ENCODE measurements at places on chromosomes 1 and 21. TPM values are rescaled to one million over a fixed set of nuclear protein-coding genes. Genes with fewer than 3 reads are reported as not detected.

The ST6GALNAC5 gene
- total RNA-seq, result 0.65 TPM

The C8B gene
- not detected for total RNA-seq

The PDXK gene
- 111 TPM for total RNA-seq

DNA sequence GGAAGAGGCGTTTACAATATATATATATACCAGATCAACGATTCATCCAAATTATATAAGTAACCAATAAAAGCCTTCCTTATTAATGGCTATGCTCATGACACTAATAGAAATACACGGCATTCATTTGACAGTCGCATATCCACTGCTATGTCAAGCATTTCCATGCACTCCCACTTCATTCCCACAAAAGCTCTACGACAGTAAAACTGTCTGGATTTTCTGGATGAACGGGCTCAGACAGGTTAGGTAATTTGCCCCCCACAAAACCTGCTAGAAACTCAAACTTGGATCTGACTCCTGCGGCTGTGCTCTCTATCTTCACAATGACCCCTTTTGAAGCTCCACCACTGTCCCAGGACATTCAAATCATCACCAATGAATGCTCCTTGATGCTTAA lies 11.4 kb downstream of the DNAJC11 start:
- no peak for DNase-seq

DNA sequence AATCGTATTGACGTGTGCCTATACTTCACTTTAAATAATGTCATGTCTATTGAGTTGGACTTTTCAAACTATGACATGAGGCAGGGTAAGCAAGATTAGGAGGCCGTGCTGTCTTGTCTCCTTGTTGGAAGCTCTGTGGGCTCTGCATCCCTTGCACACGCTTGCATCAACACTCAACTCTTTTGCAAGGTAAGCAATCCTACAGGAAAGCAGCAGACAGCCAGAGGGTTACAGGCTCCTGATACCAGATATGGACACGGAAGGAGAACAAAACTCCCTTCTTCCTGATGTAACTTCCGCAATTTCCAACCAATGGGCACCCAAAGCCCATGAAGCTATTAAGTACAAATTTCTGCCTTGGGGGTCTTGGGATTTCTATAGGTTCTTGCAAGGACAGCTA lies 1520.7 kb upstream of the B3GALT2 start:
- no peak for DNase-seq

GRCh38 chr1:89863165-89863830 lies 42.5 kb downstream of the LRRC8D start:
- no peak for DNase-seq

DNA sequence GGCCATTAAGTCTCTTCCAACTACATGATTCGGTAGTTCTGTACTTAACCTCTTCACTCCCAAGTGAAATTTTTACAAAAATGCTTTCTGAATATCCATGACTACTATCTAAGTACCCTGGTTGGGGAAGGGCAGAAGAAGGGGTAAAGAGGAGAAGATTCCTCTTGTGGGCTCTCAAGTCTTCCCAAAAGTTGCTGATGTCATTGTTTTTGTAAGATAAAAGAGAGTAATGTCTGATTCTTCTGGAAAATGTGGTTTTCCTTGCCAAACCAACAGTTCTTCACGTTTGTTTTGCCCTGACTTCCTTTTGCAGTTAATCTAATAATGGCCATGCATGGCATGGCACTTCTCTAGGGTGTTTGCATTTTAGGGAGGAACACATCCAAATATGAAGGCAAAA lies 34.7 kb upstream of the AK4 start:
- DNase-seq, result no peak

GRCh38 chr1:218616681-218617080 lies 271.5 kb downstream of the TGFB2 start:
- no peak for DNase-seq

GRCh38 chr1:193787061-193787460 lies 600.6 kb upstream of the B3GALT2 start:
- no peak for DNase-seq

DNA sequence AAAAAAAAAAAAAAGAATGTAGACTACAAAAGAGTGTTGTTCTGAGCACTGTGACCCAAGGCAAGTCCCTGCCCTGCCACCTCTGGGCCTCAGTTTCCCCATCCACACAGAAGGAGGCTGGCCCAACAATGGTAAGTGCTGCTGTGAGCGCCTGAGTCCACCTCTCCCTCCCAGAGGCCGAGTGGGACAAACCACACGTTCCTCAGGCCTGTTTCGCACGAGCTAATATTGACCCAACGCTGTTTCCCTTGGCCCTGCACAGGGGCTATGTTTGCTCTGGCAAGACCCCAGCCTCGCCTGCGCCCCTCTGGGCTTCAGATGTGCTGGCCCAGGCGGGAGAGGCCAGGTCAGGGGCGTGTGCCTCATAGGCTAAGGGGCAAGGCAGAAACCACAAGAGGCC lies 12.6 kb upstream of the LAPTM5 start:
- DNase-seq, result no peak

DNA sequence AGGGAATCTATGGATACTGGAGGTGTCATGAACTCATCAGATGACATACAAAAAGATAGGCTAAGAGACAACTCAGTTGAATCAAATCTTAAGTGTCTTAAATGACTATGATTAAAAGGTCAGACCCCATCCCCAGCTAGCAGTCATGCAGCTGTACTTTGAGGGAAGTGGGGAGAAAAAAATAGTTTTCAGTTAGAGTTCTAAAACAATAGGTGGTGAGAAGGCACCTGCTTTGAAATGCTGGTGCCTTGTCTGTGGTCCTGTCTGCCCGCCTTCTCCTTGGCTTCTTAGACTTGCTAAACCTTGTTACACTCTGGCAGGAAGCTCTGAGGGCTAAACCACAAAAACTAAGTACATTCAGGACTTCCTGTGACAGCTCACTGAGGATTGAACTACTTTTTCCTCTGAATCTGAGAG lies 15.3 kb downstream of the CD2 start:
- DNase-seq, result no peak
